ENCODE measurements at places on chromosomes 11 and 22.

- no peak for DNase-seq
Measured at GRCh38 chr11:16454289-16454863, 98.0 kb upstream of the SOX6 start.

DNA sequence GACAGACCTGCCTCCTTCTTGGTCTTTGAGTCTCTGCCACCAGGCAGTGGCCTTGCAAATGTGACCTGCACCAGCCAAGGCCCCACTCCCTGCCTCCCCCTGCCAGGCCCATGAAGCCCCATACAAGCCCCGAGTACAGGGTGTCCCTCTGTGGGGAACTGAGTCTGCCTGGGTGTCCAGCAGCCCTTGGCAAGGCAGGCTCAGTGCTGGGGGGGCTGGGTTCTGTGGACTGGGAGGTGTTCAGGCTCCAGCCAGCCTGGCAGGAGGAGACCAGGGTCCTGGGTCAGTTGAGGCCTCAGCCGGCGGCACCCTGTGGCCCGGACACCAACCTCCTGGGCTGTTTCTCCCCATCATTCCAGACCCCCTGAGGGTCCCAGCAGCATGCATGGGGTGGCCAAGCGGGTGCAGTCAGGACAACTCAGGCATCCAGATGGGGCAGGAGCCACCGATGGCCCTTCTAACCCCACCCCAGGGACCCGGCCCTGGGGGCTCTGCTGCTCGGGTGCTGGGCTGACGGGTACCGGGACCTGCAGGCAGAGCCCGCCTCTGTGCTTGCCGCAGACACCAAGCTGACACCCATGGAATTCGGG, 5.7 kb downstream of the MUC5AC start:
- DNase-seq: no peak

DNA sequence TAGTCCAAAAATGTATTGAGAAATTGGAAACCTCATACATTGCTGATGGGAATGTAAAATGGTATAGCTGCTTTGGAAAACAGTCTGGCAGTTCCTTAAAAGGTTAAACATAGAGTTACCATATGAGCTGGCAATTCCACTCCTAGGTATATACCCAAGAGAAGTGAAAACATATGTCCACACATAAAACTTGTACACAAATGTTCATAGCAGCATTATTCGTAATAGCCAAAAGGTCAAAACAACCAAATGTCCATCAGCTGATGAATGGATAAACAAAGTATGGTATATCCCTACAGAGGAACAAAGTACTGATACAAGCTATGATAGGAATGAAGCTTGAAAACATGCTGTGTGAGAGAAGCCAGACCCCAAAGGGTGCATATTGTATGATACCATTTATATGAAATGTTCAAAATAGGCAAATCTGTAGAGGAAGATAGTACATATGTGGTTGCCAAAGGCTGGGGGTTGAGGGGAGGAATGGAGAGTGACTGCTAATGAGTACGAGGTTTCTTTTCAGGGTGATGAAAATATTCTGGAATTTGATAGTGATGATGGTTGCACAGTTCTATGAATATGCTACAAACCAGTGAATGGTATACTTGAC, 85.8 kb downstream of the ZBTB16 start:
- DNase-seq: no peak

- no peak for DNase-seq
Measured at GRCh38 chr11:69286374-69287371, 7.3 kb upstream of the MYEOV start.

- DNase-seq: peak; percentile 87
Measured at GRCh38 chr11:47616726-47617416, 22.7 kb upstream of the C1QTNF4 start.

DNA sequence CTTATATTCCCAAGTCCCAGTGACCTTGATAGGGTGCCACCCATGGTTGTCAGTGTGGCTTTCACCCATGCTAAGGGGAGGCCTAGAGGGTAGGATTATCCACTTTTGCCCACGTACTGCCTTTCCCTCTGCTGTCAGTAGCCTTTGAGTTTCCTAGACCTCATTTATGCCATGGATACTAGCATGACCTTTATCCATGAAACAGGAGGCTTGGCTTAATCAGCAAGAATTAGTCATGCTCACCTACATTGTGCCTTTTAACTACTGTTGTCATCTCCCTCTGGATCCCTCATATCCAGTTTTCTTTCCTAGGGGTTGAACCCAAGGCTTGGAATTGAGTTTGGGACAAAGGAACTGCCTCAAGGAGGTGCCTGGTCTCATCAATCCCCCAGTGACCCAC, 716.7 kb downstream of the NTM start:
- DNase-seq: no peak

GRCh38 chr22:35921044-35921443, 107.6 kb downstream of the RBFOX2 start:
- no peak for DNase-seq

DNA sequence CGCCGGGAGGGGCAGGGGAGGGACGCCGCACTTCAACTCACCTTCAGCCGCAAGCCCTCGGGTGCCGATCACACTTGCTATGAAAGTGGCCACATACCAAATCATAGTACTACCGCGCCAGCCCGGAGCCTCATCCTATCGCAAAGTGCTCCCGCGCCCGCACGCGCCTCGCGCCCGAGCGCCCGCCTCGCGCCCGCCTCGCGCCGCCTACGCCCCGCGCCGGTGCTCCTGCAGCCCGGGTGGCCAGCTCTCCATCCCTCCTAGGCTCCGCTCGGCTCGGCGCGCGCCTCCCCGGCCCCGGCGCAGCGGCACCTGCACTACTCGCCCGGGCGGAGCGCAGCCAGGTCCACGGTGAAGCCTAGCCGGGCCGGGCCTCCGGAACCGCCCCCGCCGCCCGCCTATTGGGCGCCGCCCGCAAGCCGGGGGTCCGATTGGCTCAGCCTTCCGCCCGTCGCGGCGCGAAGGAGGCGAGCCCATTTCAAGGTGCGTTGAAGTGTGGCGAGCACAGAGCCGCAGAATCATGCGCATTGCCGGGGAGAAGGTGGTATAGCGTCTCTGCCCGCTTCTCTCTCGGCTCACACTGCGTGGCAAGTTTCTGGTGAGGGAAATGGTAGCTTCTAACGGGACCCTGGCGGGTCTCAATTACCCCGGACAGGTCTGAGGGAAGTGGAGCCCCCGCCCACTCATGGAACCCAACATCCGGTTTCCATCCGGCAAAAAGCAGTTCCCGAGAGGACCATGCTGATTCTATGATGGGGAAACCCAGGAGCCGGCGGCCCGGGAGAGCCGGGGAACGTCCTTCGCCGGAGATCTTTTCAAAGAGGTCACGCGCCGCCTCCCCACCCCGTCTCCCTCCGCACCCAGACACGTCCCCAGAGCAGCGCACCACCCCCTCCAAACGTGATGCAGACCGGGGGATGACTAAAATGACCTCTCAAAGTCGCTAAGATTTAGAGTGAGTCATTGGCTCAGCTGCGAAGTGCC, at the start of gene IGSF9B:
IGSF9B (minus strand) TSS at position 319 of the 984 bp plus-strand sequence; CDS start at position 105, 214 bp downstream.
- DNase-seq: peak; percentile 77
